ENCODE measurements at places on chromosomes 3 and 15.

DNA sequence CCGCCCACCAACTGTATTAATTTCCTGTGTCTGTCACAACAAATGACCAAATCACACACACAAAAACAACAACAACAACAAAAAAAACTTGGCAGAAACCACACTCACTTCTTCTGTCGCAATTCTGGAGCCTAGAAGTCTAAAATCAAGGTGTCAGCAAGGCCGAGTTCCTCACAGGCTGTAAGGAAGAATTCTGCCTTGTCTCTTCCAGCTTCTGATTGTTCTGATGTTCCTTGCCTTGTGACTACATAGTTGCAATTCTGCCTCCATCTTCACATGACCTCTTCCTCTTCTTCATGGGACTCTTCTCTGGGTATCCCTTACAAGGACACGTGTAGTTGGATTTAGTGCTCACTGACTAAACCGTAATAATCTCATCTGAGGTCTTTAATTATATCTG is 61.4 kb downstream of the IL12A start:
- no peak for DNase-seq

GRCh38 chr3:63998852-63999754 is 24.2 kb downstream of the PSMD6 start:
- DNase-seq: no peak

DNA sequence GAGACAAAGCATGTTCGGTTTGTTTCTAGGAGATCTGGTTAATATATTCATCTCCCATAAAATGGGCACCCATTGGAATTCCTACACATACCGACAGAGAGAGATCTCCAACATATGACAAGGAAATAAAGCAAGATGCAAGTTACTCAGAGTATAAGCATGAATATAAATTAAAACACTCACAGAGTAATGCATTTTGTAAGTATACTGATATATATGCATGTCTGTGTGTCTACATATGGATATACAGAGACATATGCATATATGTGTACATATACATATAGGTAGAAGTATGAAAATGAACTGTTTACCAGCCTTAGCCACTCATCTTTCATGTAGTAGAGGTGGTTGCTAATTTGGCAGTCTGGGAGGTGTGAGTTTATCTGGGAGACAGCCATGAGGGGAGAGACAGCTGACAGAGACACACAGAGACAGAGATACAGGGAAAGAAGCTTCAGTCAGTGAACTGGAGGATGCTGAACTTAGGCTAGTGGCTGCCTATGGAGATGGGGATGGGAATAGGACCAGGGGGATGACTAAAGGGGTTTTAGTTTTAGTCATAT is 134.5 kb downstream of the NTRK3 start:
- DNase-seq: no peak

DNA sequence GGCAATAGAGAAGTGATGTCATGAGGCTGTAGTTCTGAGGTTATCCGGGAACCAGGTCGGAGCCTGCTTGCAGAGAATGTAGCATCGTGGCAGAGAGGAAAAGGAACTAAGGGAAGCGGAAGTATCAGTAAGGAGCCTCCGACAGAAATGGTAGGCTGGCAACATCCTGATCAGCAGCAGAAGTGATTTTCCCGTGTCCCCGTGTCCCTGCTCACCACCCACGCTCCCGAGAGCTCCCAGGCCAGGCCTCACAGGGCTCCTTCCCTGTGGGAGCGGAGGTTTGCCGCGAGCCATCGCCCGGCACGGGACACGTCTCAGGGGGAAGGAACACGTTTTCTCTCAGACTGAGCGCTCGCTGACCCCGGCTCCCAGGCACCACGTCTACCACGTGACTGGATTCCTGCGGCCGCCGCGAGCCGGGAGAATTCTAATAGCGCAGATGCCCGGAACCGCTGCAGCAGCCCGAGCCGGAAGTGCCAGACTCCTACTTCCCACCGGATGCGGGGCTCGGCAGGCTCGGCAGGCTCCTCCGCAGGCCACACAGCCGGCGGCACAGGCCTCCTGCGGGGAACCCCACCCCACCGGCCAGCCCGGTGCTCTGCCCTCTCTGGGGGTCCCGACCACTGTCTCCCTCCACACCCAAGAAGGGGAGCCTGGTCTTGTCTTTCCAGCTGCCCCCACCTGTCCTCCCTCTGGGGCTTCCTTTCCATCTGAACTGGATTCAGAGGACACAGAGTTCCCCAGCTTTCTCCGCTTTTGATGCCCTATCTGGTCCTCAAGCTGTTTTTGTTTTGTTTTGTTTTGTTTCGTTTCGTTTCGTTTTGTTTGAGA is 99.3 kb downstream of the BDH1 start:
- DNase-seq: peak; percentile 83

- peak; percentile 44 for DNase-seq
Observed at GRCh38 chr3:98733053-98733811, 29.9 kb upstream of the ST3GAL6 start.

- no peak for DNase-seq
Observed at GRCh38 chr3:113193719-113194118, 17.6 kb upstream of the BOC start.

DNA sequence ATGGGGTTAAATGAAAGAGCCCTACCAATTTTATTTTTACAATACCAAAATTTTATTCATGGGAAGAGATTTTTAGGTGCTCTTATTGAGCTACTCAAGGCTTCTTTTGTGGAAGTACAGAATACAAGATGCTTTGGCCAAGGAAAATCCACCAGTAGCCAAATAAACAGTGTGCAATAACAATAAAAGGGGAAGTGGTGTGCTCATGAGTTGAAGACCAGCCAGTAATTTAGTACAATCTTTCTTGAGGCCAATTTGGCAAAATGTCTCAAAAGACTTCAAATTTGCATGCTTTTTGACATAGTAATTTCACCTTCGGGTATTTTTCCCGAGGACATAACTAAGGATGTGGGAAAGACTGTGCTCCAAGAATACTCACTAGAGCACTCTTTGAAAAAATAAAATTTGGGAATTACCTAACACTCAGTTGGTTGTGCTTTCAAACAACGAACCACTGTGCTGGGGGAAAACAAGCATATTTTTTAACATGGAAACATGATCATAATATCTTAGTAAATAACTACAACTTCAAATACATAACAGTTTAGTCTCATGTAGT is 294.0 kb downstream of the DIPK2A start:
- DNase-seq: no peak

DNA sequence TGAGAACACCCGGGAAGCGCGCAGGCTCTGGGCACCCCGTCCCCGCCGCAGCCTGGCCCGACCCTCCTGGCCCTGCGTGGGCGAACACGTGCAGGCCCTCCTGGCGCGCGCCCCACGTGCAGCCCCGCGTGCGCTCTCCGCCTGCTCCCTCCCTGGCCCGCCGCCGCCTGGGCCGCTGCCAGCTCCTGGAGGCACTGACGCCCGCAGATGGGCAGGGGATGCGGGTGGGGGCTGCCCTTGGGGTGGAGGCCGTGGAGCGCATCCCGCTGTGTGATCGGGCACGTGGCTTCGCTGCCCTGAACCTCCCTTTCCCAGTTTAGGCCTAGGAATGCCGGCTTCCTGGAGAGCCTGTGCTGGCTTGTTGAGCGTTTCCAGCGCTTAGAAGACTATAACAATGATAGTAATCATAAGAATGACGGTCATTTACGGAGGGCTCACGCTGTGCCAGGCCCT is 104.6 kb upstream of the SLC6A6 start:
- no peak for DNase-seq
